WTC11 (cell line): ENCODE measurements at places on chromosomes 4 and X. TPM values are rescaled to one million over a fixed set of nuclear protein-coding genes. Genes with fewer than 3 reads are reported as not detected.

Gene IL1RAPL1
- total RNA-seq = 0.09 to 0.16 TPM (median 0.13 TPM) in 3 replicates

GRCh38 chr4:183638436-183638835 is 20.5 kb downstream of the RWDD4 start:
- DNase-seq = no peak

DNA sequence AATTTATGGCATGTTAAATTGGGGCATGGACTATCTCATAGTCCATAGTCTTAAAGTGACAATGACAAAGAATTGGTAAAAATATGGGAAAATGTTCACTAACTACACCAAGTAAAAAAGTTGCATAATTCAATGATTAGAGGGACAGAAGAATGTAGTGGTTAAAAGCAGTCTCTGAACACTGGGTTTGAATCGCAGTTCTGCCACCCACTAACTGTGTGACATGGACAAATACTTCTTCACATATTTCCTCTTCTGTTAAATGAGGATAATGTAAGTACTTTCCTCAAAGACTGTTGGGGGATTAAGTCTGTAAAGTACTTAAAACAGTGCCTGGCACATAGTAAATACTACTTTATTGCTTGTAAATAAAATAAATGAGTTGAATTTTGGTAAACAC is 15.3 kb downstream of the COQ2 start:
- no peak for DNase-seq

DNA sequence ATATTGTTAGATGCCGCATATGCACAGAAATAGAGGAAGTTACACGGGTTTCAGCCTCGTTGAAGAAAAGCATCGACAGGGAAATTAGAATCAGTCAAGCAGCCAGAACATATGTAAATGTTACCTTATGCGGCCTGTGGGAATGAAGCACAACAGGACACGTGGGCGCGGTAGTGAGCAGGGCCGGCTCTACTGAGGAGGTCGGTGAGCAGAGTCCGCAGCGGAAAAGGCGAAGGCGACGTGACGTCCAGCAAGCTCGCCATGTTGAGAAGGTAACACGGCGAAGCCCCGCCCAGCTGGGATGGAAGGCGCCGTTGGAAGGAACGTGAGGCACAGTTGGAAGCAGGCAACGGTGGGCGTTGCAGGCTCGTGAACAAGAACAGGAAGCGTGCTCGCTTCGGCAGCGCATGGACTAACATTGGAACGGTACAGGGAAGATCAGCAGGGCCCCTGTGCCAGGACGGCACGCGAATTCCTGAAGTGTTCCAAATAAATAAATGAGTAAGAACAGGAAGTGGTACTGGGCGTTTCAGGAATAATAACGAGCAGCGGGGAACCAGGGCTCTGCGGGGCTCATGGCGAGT is 54.6 kb downstream of the MTNR1A start:
- DNase-seq = peak; percentile 16

GRCh38 chrX:105211066-105211575 is 9.4 kb downstream of the TEX13A start:
- DNase-seq = no peak

DNA sequence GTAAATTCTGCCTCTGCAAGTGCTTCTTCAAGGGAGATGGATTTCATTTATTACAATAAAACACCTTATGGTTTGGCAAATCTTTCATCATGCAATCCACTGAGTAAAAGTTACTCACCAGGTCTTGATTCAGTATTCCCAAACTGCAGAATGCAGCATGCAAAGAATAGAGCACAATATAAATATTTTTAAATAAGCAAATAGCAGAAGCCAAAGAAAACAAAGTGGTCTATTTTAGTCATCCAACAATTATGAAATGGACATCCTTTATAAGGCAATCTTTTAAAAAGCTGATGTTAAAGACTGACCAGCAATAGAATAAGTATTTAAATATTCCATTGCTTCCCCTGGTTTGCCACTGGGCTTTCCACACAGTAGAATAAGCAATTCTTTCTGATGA is 59.5 kb downstream of the SLC39A8 start:
- no peak for DNase-seq

- DNase-seq = no peak
These were observed 512.7 kb upstream of the FAT1 start for GRCh38 chr4:187236209-187236890.

Gene PABPC5
- total RNA-seq = 1.2 to 1.7 TPM (median 1.7 TPM) in 3 replicates

GRCh38 chr4:163196926-163197480 is 30.3 kb upstream of the NAF1 start:
- DNase-seq = no peak

Gene TAPT1
- total RNA-seq = 10.4 to 12.4 TPM (median 10.6 TPM) in 3 replicates
